ENCODE measurements at places on chromosomes 16 and 17. TPM values are rescaled to one million over a fixed set of nuclear protein-coding genes. Genes with fewer than 3 reads are reported as not detected.

Gene KRTAP4-6
- total RNA-seq, result not detected

DNA sequence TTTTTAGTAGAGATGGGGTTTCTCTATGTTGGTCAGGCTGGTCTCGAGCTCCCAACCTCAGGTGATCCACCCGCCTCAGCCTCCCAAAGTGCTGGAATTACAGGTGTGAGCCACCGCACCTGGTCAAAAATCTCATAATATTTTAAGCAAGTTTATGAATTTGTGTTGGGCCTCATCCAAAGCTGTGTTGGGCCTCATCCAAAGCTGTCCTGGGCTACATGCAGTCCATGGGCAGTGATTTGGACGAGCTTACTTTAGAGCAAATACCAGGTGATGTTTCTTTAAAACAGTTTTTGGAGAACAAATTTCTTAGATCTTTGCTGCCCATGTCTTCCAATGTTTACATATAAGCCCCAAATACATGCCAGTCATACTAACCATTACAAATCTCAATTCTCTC is 84.4 kb upstream of the C17orf78 start:
- no peak for DNase-seq
- no peak overlapping the region for H3K4me3 ChIP-seq
- no peaks in the 10 kb centered on the region for H3K36me3 ChIP-seq
- H3K27me3 ChIP-seq, result no peaks in the 10 kb centered on the region

- DNase-seq, result no peak
- peak overlapping the region; percentile 71 for H3K27ac ChIP-seq
- no peaks in the 10 kb centered on the region for H3K36me3 ChIP-seq
- H3K4me1 ChIP-seq, result peaks cover 7% of the 10 kb centered on the region
Observed at GRCh38 chr17:13420878-13421277, 180.9 kb downstream of the HS3ST3A1 start.

Gene TNP2
- total RNA-seq, result not detected

GRCh38 chr17:77392376-77393273 is 251.9 kb downstream of the SEC14L1 start:
- peak overlapping the region; percentile 79 for H3K27ac ChIP-seq
- peaks cover 69% of the 10 kb centered on the region for H3K4me1 ChIP-seq
- H3K36me3 ChIP-seq, result no peaks in the 10 kb centered on the region
- H3K4me3 ChIP-seq, result no peak overlapping the region

Gene KCTD19
- under 0.01 TPM for total RNA-seq

DNA sequence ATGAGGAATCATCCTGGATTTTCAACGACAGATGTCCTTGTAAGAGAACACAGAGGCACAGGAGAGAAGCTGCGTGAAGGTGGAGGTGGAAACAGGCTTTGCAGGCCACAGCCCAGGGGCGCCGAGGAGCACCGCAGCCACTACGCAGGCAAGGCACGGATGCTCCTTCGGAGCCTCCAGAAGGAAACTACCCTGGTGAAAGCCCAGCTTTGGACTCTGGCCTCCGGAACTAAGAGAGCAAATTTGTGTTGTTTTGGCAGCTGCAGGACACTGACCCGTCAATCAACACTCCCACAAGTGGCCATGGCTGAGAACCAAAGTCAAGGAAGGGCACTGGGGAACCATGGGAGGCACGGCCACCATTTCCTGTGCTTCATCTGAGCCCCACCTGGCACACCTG is 3.4 kb downstream of the ARL16 start:
- H3K4me3 ChIP-seq, result no peak overlapping the region
- H3K27ac ChIP-seq, result no peak overlapping the region
- H3K36me3 ChIP-seq, result no peaks in the 10 kb centered on the region
- DNase-seq, result no peak
- H3K4me1 ChIP-seq, result peaks cover 25% of the 10 kb centered on the region

DNA sequence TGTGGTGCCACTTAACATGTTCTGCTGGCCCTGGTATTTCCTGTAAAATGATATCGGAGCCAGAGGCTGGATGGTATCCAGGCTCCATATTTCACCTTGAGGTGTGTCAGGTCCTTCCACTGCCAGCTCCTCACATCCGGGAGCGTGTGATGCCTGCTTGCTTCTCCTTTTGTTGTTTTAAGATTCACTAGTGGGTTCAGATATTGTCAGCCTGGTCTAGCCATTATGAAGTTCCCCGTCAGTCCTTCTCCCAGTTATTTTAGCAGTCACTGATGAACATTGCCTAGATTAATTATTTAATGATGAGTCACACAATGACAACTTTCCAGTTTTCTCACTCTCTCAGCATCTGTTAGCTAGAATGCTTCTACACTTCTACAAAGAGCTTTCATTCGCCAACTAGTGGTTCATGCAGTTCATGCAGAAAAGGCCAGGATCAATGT is 11.3 kb downstream of the DNAAF1 start:
- no peaks in the 10 kb centered on the region for H3K27me3 ChIP-seq
- H3K36me3 ChIP-seq, result no peaks in the 10 kb centered on the region
- H3K4me3 ChIP-seq, result no peak overlapping the region
- no peak for DNase-seq
- no peak overlapping the region for H3K27ac ChIP-seq

- H3K4me3 ChIP-seq, result no peak overlapping the region
- no peaks in the 10 kb centered on the region for H3K36me3 ChIP-seq
- peaks cover 25% of the 10 kb centered on the region for H3K4me1 ChIP-seq
- no peak for DNase-seq
- H3K27me3 ChIP-seq, result no peaks in the 10 kb centered on the region
Observed at GRCh38 chr16:88972349-88972748, 4.7 kb downstream of the CBFA2T3 start.

Gene NPIPB6
- total RNA-seq, result not detected

Gene RPL38
- 709 TPM for total RNA-seq

DNA sequence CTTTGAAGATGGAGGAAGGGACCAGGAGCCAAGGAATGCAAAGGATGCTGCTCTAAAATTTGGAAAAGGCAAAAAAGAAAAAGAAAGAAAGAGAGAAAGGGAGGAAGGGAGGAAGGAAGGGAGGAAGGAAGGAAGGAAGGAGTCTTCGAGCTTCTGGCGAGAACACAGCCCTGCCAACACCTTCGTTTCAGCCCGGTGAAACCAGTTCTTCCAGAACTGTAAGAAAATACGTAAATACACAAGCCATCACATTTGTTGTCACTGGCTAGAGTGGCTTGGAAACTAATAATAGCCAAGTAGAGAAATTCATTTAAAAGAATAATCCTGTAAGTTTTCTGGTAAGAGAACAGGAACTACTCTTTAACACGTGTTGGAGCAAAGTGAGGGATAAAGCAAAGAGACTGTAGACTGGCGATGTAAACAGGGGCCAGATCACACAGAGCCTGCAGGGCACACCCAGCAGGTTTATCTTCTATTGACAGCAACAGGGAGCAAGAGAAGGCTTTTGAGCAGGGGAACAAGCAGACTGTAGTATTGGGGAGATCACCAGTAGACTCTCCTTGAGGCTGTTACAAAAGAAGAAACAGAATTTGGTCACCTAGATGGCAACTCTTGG is 188.7 kb upstream of the MPHOSPH6 start:
- no peak overlapping the region for H3K27ac ChIP-seq
- H3K27me3 ChIP-seq, result no peaks in the 10 kb centered on the region
- H3K4me3 ChIP-seq, result no peak overlapping the region
- no peak for DNase-seq

DNA sequence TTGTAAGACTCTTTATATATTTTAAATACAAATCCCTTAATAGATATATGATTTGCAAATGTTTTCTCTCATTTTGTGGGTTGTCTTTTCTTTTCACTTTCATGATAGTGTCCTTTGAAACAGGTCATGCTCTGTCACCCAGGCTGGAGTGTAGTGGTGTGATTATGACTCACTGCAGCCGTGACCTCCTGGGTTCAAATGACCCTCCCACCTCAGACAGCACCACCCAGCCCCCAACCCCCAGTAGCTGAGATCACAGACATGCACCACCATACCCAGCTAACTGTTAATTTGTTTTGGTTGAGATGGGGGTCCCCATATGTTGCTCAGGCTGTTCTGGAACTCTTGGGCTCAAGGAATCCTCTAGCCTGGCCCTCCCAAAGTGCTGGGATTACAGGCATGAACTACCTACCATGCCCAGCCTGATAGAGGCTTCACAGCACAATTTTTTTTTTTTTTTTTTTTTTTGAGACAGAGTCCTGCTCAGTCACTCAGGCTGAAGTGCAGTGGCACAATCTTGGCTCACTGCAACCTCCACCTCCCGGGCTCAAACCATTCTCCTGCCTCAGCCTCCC is 18.5 kb upstream of the TMIGD1 start:
- no peak overlapping the region for H3K27ac ChIP-seq
- H3K4me1 ChIP-seq, result no peaks in the 10 kb centered on the region
- no peak overlapping the region for H3K4me3 ChIP-seq
- peak; percentile 41 for DNase-seq

DNA sequence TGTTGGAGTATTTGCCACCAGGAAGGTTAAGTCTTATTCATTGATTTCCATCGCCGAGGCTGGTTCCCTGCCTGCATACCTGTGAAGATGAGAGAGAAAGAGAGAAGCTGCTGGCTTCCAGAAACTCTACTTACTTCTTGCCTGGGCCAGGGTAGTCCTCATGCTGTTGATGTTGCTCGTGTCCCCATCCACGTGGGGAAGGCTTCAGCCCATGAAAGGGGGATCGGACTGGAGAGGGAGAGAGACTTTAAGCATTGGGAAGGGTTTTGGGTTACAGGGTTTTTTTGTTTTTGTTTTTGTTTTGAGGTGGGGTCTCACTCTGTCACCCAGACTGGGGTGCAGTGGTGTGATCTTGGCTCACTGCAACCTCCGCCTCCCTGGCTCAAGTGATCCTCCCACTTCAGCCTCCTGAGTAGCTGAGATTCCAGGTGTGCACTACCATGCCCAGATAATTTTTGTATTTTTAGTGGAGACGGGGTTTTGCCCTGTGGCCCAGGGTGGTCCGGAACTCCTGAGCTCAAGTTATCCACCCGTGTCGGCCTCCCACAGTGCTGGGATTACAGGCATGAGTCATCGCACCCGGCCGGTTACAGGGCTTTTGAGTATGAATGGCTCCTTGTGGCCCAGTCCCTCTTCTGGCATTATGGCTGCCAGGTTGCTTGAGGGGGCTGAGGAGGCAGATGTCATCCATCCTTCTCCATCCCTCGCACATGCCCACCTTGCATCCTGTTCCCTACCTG is 26.6 kb downstream of the ITGB3 start:
- no peak overlapping the region for H3K4me3 ChIP-seq
- no peaks in the 10 kb centered on the region for H3K36me3 ChIP-seq
- H3K27ac ChIP-seq, result peak overlapping the region; percentile 81
- H3K27me3 ChIP-seq, result no peaks in the 10 kb centered on the region

DNA sequence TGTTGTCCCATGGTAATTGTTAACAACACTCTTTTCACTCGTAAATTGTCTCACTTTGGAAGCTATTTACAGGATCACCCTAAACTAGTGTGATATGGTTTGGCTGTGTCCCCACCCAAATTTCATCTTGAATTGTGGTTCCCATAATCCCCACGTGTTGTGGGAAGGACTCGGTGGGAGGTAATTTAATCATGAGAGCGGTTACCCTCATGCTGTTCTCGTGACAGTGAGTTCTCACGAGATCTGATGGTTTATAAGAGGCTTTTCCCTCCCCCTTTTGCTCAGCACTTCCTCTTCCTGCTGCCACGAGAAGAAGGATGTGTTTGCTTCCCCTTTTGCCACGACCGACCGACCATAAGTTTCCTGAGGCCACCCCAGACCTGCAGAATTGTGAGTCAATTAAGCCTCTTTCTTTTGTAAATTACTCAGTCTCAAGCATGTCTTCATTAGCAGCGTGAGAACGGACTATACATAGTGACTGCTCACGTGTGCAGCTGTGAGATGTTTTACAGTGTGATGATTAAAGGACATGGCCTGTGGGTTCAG is 34.4 kb downstream of the DNAH3 start:
- no peaks in the 10 kb centered on the region for H3K36me3 ChIP-seq
- no peak for DNase-seq
- no peak overlapping the region for H3K4me3 ChIP-seq

All from upper lobe of left lung (tissue), 6 donors.